HFFc6 (cell line): ENCODE measurements at places on chromosomes 3 and 15. TPM values are rescaled to one million over a fixed set of nuclear protein-coding genes. Genes with fewer than 3 reads are reported as not detected.

DNA sequence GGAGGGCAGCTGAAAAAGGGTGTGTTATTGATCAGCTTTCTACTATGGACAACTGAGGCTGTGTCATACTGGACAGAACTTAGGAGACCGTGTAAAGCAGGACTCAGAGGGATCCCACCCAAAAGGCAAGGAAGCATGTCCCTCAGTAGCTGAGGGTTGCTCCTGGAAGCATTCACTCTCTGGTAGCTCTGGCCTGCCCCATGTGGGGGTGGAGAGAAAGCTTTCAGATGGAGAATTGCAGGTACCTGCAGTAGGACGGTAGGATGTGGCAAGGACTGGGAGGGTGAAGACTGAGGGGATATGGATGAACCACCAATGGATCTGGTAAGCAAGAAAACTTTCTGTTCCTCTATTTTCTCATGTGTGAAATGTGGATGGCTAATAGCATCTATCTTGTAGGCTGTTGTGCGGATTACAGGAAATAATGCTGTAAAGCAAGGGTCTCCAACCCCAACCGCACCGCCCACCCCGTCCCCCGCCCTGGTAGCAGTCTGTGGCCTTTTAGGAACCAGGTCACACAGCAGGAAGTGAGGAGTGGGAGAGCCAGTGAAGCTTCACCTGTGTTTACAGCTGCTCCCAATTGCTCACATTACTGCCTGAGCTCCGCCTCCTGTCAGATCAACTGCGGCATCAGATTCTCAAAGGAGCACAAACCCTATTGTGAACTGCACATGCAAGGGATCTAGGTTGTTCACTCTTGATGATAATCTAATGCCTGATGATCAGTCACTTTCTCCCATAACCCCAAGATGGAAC lies 157.7 kb upstream of the PROK2 start:
- DNase-seq = no peak

- DNase-seq = no peak
Measured at GRCh38 chr15:27701014-27701413, 398.1 kb downstream of the OCA2 start.

GRCh38 chr15:89129123-89129815 lies 41.0 kb downstream of the ABHD2 start:
- no peak for DNase-seq

- peak; percentile 33 for DNase-seq
Measured at GRCh38 chr3:159252274-159252673, 450.4 kb downstream of the MFSD1 start.

DNA sequence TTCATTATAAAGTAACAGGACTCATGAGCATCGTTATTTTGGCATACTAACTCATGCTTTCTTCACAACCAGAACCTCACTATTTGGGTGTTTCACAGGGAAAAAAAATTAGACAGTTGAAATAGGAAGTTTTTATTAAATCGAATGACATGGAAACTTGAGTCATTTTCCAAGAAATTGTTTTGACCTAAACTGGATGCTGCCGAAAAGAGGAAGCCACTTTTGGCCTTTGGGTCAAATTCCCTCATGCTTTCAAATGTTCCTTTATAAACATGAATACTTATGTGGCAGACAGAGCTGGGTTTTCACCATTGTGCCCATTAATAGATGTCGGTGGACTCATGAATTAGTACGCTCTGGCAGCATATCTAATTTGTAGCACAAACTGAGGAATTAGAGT lies 224.9 kb downstream of the MCTP2 start:
- DNase-seq = no peak

- DNase-seq = no peak
Measured at GRCh38 chr3:25339225-25339624, 88.8 kb upstream of the RARB start.

- DNase-seq = no peak
Measured at GRCh38 chr3:43854283-43854682, 163.5 kb downstream of the ABHD5 start.

DNA sequence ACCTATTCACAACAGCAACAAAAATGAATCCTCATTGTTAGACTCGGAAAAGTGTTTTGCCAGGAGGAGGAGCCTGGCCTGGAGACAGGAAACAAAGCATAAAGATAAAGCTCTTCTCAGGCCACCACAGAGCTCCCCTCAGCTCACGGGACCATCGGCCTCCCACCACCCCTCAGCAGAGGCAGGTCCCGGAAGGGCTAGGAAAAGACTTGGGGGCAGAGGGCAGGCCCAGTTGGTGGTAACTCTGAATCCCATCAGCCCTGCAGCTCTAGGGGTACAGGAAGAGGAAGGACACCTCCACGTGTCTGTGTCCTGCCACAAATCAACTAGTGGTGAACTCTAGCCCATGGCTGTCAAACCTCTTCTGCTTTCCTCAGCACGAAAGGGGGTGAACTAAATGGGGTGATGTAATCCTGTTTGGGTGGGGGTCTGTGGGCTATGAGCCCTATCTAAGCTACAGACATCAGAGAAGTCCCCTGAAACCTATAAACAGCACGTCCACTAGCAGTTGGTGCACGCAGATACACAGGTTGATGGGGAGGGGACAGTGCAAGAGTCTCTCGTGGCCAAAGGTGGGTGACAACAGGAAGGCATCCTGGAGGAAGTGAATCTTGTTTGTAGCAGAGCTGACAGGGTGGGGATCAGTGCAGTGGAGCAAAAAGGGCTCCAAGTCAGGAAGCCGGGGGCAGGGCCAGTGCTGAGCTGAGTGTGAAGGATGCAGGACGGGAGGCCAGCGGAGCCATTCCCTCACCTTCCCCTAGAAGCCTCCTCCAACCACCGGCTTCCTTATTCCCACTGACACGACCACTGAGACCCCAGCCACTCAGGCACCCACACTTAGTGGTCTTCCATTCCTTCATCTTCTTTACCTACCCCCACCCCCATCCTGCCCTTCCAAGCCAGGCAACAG lies 111.1 kb upstream of the HACD2 start:
- DNase-seq = no peak

GRCh38 chr15:73982222-73982962 lies 9.7 kb downstream of the STOML1 start:
- DNase-seq = peak; percentile 86

GRCh38 chr3:27072810-27073651 lies 296.2 kb downstream of the NEK10 start:
- DNase-seq = no peak

- DNase-seq = peak; percentile 95
Measured at GRCh38 chr15:38894243-38894948, 329.8 kb upstream of the RASGRP1 start.

GRCh38 chr3:111617912-111618601 lies 22.9 kb upstream of the ZBED2 start:
- no peak for DNase-seq

DNA sequence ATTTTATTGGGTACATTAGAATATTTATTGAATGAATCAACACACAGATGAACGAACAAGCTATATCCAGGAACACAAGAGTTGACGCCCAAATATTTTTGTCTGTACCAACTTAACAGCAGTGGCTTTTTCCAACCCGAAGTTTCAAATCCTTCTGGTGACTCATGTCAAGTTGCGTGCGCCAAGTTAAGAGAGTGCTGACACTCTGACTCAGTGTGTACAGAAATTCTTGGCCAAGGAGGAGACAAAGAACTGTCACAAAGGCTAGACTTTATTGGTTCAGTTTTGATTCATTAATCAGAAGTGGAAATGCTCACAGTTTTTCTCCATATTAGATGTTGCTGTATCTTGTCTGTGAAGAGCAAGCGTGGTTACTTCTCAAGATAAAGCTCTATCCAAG lies 59.6 kb upstream of the TSC22D2 start:
- peak; percentile 80 for DNase-seq

- no peak for DNase-seq
Measured at GRCh38 chr3:193816656-193817311, 223.8 kb downstream of the OPA1 start.

- DNase-seq = peak; percentile 44
Measured at GRCh38 chr3:41202834-41203345, 3.6 kb downstream of the CTNNB1 start.

- no peak for DNase-seq
Measured at GRCh38 chr3:33075995-33076394, 21.0 kb downstream of the GLB1 start.

DNA sequence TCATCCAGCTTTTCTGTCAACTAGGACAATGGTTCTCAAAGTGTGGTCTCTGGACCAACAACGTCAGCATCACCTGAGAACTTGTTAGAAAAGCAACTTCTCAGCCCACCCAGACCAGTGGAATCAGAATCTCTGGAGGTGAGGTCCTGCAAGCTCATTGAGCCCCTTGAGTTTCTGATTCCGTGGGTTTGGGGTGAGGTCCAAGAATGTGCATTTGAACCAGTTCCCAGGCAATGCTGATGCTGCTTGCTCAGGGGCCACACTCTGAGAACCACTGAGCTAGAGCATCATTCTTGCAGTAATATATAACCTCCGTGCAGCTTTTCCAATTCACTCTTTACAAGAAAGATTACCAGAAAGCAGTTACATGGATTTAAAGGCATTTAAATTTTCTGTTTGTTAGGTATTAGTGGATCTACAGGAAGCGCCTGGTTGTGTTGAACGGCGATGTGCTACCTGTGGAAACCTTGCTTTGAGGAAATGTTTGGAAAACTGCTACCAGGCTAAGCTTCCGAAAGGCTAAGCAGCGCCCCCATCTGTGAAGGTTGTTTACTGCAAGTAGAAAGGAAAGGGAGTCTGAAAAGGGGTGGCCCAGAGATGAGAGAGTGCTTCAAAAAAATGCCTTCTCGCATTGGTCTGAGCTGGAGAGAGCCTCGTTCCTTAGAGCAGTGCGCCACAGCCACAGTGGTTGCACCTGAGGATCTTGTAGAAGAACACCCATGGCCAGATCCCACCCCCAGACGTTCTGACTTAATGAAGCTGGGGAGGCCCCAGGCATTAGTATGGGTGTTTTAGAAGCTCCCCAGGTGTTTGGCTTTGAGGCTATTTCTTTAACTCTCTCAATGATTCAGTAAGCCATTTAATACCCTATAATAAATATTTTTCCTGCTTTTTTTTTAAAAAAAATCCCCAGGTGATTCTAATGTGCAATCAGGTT lies 50.0 kb downstream of the RLBP1 start:
- peak; percentile 25 for DNase-seq

DNA sequence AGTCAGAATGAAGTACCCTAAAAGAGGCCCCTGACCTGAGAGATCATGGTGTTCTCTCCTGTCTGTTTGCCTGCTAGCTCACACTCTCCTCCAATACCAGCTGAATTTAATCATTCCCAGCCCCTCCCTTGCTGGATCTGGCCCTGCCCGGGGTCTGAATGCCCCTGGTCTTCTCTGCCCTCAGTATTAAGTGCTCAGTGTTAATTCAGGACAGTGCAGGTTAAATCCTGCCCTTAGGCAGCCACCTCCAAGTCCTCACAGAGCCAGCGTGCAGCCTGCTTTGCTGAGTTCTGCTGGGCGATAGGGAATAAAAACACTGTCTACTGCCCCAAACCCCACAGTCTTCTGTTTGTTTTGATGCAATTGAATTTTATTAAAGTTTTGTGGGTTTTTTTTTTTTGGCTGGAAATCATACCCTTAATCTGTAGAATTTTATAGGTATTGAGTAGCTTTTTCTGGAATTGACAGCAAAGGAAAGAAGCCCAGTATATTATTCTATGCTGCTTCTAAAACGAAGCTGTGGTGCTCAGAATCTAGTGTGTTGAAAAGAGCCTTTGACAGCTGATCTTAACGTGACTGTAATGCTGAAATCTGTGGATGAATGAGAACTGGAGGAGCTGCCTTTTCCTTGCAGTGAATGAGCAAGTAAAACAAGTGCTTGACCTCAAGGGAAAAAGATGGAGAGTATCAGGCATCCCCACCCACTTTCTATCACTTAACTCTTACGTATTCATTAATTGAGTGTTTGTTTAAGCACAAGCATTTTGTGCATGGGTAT lies 12.3 kb upstream of the BDH1 start:
- DNase-seq = no peak

GRCh38 chr15:48975472-48976419 lies 12.0 kb upstream of the SHC4 start:
- peak; percentile 60 for DNase-seq

DNA sequence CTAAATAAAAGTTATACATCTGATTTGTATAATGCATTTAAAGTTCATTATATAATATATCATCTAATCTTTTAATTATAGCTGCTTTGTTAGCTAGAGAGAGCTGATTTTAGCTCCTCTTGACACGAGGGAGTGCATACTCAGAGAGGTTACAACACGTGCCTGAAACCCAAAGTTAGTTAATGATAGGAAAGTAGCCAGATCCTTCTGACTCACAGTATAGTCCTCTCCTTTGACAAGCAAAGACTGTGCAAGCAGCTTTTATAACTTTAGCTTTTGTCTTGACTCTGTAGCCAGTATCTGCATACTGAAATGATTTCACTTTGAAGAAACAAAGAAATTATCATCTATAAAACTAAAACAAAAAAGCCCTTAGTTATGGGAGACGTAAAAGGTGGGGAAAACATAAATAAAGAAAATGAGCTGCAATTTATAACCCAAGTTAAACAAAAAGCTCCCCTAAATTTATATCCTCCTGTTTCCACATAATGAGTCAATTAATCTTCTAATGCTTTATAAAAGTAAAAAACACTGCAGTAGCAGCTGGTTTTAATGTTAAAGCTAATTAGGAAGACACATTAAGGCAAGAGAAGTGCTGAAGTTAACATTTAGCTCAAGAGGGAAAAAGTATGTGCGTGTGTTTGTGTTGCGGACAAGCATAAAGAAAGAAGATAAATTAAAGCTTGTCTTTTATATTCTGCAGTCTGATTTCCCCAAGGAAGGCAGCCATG lies 13.1 kb downstream of the GABRR3 start:
- DNase-seq = peak; percentile 42

DNA sequence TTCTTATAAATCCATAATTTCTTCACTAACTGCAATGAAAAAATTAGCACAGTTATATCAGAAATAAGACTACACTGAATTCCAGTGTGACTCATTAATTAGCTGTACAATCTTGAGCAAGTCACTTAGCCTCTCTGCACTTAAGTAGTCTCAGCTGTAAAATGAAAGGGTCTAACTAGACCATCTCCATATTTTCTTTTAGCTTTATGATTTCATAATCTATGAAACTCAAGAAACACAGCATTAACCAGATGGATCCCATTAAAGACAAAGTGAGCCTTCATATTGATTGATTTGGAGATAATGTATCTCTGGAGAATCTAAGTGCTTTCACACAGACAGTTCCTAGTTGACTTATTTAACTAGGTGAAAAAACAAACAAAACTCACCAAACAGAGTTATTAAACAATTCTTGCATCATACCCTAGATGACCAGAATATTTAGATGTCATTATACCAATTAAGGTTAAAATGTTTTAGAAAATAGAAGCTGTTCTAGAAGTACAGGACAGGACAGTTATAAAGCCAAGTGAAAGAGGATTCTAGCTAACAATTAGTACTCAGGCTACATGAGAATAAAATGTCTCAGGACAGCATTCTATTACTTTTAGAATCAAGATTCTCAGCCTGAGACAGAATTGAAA lies 11.2 kb downstream of the CSNK1G1 start:
- DNase-seq = peak; percentile 20

GRCh38 chr3:21290557-21290956 lies 460.5 kb downstream of the ZNF385D start:
- DNase-seq = no peak

- no peak for DNase-seq
Measured at GRCh38 chr15:41483115-41483514, 10.6 kb upstream of the ITPKA start.

RAB6B gene
- total RNA-seq = 2.1 to 5.4 TPM (median 4.8 TPM) in 3 replicates

FBXL22 gene
- 0.24 to 0.89 TPM (median 0.41 TPM) in 3 replicates for total RNA-seq

FANCD2OS gene
- total RNA-seq = not detected in 3 replicates

SNX33 gene
- total RNA-seq = 23.5 and 23.8 TPM in 2 replicates

SNAPC5 gene
- total RNA-seq = 17.6 to 19.8 TPM (median 19.2 TPM) in 3 replicates

CCR9 gene
- not detected in 3 replicates for total RNA-seq

FBXL2 gene
- 9.3 to 12.0 TPM (median 10.7 TPM) in 3 replicates for total RNA-seq

ITGA11 gene
- 1.1 to 2.2 TPM (median 1.6 TPM) in 3 replicates for total RNA-seq

FAM98B gene
- total RNA-seq = 24.7 to 38.5 TPM (median 36.3 TPM) in 3 replicates

STARD9 gene
- total RNA-seq = 2.0 to 2.5 TPM (median 2.2 TPM) in 3 replicates
